ENCODE measurements at places on chromosomes 16 and 17.
A peak's percentile ranks its signal among the peaks of the same experiment; 100 is the strongest.

GRCh38 chr17:32626379-32626791 is 139.6 kb downstream of the CDK5R1 start:
- DNase-seq, result no peak

- no peak for DNase-seq
Measured at GRCh38 chr17:43897831-43898230, 9.5 kb downstream of the MPP2 start.

DNA sequence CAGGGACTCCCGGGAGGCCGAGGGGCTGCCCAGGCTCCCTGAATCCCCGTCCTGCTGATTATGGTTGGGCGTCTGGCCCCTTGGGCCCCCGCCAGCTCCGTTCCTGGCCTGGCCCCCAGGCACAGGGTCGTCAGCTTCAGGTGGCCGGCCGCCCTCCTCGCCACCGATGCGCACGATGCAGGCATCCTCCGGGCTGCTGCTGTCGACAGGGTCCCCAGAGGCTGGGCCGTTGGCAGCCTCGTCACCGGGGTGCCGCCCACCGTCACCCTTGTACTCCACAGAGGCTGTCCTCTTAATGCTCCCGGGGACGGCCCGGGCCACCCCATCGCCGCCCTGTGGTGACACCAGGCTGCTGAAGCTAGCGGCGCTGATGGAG is 60.4 kb downstream of the PRMT7 start:
- DNase-seq, result no peak

GRCh38 chr16:26981266-26981938 is 85.3 kb upstream of the C16orf82 start:
- DNase-seq, result no peak

- DNase-seq, result no peak
Measured at GRCh38 chr17:46982577-46982976, 3.5 kb upstream of the RPRML start.

DNA sequence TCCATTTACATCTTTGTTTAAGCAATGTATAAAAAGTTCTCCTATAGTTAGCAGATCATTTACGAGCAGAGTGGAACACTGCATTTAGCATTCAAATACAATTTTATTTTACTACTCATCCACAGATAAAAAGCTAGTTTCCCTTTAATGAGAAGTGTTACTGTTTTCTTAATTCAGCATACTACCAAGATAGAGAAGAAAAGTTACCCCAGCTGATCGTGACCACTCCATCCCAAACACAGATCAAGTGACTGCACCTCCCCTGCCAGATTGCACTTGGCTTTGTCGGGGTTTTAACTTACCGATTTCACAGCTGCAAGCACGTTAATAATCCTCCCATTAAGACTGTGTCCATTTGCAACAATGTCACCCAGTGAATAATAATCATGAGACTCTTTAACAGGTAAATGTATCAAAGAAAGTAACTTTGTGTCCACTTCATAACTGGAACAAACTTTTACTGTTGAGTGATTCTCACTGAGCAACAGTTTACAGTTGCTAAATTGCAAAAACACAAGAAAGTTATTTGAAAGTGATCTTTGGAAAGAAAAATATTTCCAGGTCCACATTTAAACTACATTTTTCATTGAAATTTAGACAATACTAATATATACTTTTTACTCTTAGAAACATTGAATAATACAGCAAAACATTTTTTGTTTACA is 14.4 kb downstream of the MEIOB start:
- DNase-seq, result no peak

- no peak for DNase-seq
Measured at GRCh38 chr17:42198897-42199296, 4.6 kb upstream of the GHDC start.

GRCh38 chr17:77510133-77510796 is 369.5 kb downstream of the SEC14L1 start:
- DNase-seq, result no peak

DNA sequence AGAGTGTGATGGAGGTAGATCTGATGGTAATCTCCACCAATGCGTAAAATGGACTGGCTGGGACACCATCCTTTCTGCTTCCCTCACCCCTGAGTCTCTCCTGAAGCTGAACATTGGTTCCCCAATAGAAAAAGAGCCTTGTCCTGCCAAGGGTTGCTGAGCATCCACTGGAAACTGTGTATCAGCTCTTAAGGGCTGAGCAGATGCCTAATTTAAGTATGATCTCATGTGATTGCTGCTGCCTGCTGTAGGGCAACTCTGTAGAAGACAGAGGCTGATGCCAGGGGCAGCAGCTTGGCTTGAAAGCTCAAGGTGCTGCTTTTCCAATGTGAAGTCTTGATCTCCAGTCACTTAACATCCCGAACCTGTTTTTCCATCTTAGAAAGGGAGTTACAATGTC is 310.3 kb upstream of the CCL2 start:
- no peak for DNase-seq

- DNase-seq, result no peak
Measured at GRCh38 chr17:48451489-48451888, 21.5 kb upstream of the SKAP1 start.

- DNase-seq, result no peak
Measured at GRCh38 chr16:88459366-88460073, 6.4 kb downstream of the ZFPM1 start.

GRCh38 chr16:7910116-7910515 is 577.5 kb downstream of the RBFOX1 start:
- no peak for DNase-seq

DNA sequence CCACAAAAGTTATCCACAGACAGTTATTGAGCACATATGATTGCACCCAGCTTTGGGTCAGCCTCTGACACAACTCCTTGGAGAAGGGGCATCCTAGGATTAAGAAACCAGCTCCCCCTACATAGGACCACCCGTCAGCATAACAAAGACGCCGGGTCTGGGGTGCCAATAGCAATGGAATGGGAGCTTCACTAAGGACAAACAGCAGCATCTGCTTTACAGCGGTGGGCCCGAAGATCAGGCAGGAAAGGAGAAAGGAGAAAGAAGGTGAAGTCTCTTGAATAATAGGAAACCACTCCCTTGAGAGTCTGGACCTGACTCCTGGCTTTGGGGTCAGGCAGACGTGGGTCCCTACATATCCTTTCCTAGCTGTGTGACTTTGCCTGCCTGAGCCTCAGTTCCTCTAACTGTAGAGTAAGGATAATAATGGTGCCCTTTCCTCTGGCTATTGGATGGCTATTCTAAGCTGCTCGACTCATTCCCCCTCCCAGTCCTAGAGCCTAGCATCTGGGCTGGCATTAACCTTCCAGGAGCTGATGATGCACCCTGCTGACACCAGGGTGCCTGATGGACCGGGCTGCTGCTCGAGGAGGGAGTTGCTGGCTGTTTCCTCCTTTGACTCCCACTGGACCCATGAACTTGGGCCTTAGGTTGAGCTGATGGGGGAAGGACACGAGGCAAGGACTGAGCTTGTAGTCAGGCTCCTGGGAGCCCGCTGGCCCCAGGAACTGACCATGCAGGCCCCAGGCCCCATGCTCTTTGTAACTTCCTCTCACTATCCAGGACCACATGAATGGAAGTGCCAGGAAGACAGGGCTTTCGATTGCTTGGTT is 94.2 kb downstream of the C16orf78 start:
- DNase-seq, result no peak

GRCh38 chr17:33492731-33493265 is 199.7 kb upstream of the ASIC2 start:
- no peak for DNase-seq

DNA sequence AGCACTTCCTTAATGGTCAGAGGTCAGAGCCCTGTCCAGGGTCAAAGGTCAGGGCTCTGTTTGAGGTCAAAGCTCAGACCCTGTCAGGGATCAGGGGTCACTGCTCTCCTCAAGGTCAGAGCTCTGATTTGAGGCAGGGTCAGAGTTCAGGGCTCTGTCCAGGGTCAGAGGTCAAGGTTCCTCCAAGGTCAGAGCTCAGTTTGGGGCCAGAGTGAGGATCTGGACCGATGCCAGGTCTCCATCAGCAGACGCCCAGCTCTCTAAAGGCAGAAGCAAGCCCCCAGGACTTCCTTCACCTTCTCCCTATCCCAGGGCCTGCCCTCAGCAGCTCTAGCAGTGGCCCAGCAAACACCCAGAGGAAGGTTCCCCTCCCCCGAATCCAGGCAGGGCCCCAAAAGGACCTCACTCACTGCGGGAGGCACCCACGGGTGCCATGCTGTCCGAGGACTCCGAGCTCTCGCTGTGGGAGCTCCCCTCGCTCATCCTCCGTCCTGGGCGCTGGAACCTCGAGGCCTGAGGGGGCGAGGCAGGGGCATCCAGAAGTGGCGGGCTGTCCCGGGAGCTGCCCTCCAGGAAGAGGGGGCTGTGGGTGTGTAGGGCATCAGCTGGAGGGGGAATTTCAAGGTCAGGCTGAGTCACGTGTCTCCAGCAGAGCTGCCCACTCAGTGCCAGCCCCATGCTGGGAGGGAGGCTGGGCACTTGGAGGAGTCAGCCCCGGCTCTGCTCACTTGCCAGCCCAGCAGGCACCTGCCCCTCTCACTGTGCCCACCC is 26.7 kb downstream of the PIMREG start:
- no peak for DNase-seq

GRCh38 chr16:79325226-79325945 is 275.2 kb downstream of the MAF start:
- DNase-seq, result no peak

DNA sequence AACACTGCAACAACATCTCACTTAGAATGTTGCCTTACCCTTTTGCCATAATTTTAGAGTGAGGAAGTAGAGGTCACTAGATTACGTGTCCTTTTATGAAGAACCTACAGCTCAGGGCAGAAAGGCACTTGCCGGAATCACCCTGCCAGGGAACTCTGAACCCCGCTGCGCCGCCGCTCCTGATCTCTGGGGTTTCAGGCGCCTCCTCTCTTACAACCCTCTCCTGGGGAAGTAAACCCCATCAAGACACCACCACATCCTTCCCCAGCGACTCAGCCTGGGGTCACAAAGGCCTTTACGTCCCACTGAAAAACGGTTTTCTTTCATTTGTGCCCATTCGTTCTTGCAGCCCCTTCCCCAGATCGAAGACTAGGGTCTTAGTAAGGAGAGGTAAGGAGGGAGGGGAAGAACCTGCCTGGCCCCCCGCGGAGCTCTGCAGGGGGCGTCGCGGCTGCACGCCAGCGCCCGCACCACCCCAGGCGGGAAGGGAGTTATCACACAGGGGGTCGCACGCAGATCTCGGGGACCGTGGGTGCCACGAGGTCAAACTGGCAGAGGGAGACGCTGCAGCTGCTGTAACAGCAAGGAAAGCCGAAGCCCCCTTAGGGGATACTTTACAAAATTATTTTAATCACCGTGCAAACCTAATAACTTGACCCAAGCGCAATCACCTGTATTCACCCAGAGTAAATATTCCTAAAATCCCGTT is 1.0 kb upstream of the HLF start:
- DNase-seq, result no peak

DNA sequence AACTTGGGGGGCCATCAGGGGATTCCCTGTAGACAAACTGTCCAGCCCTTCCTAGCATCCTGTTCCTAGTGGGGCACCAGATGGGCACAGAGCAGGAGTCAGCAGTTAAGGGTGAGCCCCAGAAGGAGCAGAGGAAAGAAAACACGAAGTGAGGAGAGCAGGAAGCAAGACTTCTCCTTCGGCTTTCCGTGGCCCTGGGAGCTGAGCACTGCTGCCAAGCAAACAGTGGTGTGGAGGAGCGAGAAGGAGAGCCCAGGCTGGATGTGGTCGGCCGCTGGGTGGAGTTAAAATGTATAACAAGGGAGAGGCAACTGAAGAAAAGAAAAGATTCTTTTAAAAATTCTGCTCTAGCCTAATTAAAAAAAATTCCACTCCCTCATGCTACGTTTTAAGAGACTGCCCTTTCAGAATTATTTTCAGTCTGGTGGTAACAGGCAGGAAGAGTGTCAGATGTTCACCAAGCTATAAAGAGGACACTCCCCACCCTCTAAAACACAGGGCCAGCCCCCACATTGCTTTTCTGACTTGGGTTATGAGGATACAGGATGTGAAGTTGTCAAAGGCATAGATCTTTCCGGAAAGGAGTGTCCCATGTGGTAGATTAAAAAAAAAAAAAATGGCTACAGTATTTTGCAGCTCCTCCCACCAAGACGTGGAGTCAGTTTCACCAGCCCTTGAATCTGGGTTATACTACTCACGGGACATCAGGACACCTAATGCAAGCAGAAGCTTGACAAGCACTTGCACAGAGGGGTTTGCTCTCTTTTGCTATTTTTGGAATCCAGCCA is 74.9 kb upstream of the ZFHX3 start:
- DNase-seq, result peak; percentile 30

DNA sequence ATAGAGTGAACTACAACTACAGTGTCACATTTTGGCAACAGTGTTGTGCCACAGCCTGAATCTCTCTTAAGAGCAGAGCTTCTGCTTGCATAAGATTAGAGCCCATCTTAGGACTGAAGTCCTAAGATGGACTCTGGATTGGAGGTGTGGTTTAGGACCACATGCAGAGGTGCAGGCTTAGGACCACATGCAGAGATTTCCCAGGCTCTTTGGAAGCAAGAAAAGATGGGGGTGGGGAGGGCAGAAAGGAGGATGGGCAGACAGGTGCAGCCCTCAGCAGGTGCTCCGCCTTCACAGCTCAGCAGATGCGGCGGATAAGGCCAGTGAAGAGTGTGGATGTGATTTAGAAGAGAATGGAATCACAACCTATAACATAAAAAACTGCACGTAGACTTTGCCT is 128.7 kb downstream of the TANGO6 start:
- no peak for DNase-seq

DNA sequence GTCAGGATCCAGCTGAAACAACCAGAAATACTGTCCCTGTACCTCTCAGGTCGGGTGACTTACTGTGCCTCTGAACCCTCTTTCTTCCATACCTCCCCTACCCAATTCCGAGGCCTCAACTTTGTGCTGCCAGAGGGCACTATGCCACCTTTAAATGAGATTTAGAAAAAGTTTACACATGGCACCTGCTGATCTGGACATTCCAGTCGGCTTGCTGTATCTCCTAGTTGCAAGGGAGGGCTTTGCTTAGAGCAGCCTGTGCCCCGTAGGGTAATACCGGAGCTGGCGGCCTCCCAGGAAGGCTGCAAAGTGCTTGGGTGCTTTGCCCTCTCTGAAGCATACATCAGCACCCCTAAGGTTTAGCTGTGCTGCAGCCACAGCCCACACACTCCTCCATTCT is 306.0 kb upstream of the RBFOX1 start:
- no peak for DNase-seq
